ENCODE measurements at places on chromosomes 7 and 10. TPM values are rescaled to one million over a fixed set of nuclear protein-coding genes. Genes with fewer than 3 reads are reported as not detected.

DNA sequence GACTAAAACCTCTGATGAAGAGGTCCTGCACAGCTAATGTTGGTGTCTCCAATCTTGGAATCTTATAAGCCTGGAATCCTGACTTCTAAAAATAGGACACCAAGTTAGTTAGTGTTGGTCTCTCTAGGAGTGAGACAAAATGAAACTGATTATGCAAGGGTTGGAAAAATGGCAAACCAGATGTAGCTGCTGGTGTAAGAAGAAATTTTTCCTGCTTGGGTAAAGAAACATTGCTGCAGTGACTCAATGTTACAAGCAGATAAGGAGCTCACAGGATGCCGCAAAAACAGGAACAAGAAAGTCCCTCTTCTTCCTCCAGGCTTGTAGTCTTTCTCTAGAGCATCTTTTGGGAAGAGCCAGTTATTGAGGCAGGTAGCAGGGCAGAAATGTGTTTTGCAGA is 449.0 kb downstream of the ETV1 start:
- no peaks in the 10 kb centered on the region for H3K36me3 ChIP-seq
- H3K27ac ChIP-seq = no peak overlapping the region
- no peaks in the 10 kb centered on the region for H3K4me1 ChIP-seq
- no peaks in the 10 kb centered on the region for H3K27me3 ChIP-seq
- no peak overlapping the region for H3K4me3 ChIP-seq
- DNase-seq = no peak

- H3K4me1 ChIP-seq = no peaks in the 10 kb centered on the region
- H3K36me3 ChIP-seq = no peaks in the 10 kb centered on the region
- H3K27me3 ChIP-seq = no peaks in the 10 kb centered on the region
- DNase-seq = no peak
These were observed 73.9 kb downstream of the PCGF5 start for GRCh38 chr10:91294134-91294906.

GRCh38 chr7:133934262-133934976 is 192.7 kb upstream of the LRGUK start:
- no peaks in the 10 kb centered on the region for H3K4me1 ChIP-seq
- no peaks in the 10 kb centered on the region for H3K27me3 ChIP-seq
- peaks cover 9% of the 10 kb centered on the region for H3K36me3 ChIP-seq
- H3K4me3 ChIP-seq = no peak overlapping the region

GRCh38 chr10:50919010-50919409 is 33.6 kb upstream of the A1CF start:
- no peak overlapping the region for H3K4me3 ChIP-seq
- no peaks in the 10 kb centered on the region for H3K36me3 ChIP-seq
- H3K4me1 ChIP-seq = no peaks in the 10 kb centered on the region

- no peaks in the 10 kb centered on the region for H3K36me3 ChIP-seq
- no peak overlapping the region for H3K4me3 ChIP-seq
- H3K27ac ChIP-seq = no peak overlapping the region
These were observed 10.0 kb downstream of the CAMK2B start for GRCh38 chr7:44315301-44315903.

- no peaks in the 10 kb centered on the region for H3K36me3 ChIP-seq
- H3K27ac ChIP-seq = no peak overlapping the region
- no peak for DNase-seq
- H3K27me3 ChIP-seq = no peaks in the 10 kb centered on the region
These were observed 131.1 kb upstream of the PTPRZ1 start for GRCh38 chr7:121741896-121742295.

DNA sequence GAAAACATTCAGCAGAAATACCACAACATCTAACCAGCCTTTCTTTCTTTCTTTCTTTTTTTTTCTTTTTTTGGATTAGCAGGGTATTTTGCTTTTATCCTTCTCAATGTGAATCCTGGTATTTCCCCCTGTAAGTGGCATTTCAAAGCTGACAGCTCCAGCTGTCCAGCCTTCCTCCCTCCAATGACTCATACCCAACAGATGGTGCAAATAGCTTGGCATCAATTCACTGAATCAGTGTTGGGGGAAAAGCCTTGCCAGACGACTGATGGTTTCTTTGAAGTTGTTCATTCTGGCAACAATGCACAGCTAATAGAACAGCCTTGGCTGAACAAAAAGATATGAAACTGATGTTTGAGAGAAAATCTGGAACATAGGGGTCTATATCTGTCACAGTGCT is 316.8 kb upstream of the STEAP1 start:
- no peaks in the 10 kb centered on the region for H3K4me1 ChIP-seq
- no peaks in the 10 kb centered on the region for H3K36me3 ChIP-seq
- H3K27ac ChIP-seq = no peak overlapping the region
- H3K27me3 ChIP-seq = no peaks in the 10 kb centered on the region

DNA sequence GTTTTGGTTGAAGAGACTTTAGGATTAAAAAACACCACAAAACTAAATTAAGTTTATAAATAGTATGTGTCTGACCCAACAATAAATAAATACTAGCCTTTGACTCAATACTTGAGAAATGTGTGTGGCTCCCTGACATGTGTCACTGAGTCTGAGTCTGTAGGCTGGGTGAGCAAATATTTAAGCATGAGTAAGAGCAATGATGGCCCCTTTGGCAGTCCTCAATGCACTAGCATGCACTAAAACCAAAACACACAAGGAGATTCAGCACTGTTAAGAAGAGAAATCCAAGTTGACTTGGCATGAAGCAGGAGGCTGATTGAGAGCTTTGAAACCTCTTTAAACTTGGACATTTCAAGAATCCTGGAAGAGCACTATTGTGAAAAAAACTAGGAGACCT is 37.1 kb downstream of the CCDC71L start:
- H3K4me3 ChIP-seq = no peak overlapping the region
- H3K27ac ChIP-seq = no peak overlapping the region
- H3K4me1 ChIP-seq = no peaks in the 10 kb centered on the region
- H3K27me3 ChIP-seq = no peaks in the 10 kb centered on the region
- DNase-seq = no peak

The C10orf53 gene
- total RNA-seq = not detected

The AGR3 gene
- not detected for total RNA-seq

The MLXIPL gene
- 0.30 TPM for total RNA-seq

The WNT2 gene
- total RNA-seq = not detected

All from T-cell (primary cell).